ENCODE measurements at places on chromosomes 4 and X.

DNA sequence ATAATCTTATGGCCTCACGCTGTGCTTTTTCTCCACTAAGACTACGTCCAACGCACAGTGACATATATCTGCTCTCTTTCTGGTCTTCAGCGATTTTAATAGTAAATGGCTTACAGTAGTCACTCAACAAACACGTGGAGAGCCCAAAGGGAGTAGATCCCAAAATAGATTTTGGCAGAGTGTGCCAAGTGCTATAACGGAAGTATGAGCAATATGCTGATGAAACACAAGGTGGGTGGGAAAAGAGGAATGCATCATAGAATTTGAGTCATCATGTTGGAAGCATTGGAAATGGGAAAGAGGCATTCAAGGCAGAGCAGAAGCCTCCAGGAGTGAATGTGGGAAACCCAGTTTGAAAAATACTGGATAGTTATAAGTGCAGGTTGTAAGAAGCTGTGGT, 129.1 kb upstream of the LDB2 start:
- no peak for DNase-seq

DNA sequence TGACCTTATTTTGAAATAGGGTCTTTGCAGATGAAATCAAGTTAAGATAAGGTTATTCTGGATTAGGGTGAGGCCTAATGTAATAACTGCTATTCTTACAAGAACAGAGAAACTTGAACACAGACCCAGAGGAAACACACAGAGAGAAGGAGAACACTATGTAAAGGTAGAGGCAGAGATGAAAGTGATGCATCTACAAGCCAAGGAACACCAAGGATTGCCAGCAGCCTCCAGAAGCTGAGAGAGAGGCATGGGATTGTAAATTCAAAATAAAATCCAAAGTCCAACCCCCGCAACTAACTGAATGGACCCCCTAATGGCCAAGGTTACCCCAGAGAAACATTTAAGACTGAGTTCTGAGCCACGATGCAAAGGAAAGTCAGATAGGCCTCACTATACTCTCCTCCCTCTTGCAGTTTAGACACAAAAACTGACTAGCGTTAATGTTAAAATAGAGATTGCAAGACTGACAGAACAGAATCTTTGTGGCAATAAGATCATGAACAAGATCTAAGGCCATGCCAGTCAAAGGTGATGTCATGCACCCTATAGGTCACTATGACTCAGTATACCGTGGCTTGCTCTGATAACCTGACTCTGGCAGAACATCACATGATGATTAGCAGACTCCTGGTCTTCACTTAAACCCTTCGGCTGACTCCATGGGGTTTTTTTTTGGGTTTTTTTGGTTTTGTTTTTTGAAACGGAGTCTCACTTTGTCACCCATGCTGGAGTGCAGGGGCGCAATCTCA, 42.9 kb downstream of the DDX60L start:
- no peak for DNase-seq

DNA sequence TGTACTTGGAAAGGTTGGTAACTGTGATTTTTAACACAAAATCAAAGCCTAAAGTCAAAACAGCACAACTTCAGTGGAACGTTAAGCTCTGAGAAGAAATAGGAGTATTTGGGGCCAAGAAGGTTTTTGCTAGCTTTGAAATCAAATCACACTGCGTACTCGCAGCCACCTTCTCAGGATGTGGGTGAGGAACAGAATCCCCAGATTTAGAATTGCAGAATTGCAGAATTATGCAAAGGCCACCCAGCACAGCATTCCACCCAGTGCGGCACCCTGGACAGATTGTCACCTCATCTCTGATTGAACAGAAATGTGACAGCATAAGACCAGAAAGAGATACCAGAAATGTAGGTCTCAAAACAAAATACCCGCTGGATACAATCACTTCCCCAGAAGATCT, 181.1 kb downstream of the DHX15 start:
- DNase-seq = no peak

DNA sequence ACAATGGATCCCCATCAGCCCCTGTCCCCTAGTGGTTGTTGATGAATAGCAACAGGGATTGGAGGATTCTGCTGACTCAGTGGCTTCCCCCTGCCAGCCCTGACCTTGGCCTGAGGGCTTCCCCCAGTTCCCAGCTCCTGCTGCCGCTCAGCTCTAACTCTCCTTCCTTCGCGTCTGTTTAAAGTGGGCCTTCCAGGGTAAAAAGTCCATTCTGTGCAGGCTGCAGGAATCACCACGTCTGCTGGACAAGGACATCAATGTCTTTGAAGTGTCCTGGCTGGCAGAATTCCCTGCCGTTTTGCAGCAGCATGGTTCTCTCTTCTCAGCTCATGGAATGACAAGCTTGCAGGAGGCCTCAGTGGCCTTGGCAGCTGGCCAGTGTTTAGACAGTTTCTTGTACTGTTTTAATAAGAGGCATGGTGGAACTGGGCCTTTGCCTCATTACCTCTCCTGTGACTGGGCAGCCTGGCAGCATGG, 152.5 kb upstream of the STX18 start:
- DNase-seq = no peak

- DNase-seq = no peak
Observed at GRCh38 chrX:109578916-109579315, 42.3 kb downstream of the NXT2 start.

DNA sequence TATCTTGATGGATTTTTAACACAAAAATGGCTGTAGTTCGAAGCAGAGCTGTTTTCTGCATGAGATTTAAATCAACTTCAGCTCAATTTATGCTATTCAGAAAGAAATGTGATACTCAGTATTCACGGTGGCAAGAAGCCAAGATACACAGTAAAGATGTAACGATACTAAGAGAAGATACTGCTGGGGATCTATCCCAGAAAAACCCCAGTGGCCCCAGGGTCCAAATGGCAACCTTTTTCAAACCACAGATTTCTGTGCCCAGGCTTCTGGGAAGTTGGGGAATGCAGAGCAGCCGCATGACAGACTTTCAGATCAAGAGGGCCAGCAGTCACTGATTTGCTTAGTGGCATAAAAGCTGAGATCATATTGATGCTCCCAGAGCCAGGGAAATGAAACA, 353.9 kb downstream of the AFF2 start:
- no peak for DNase-seq

- no peak for DNase-seq
Observed at GRCh38 chr4:78780093-78780492, 3.9 kb downstream of the BMP2K start.

DNA sequence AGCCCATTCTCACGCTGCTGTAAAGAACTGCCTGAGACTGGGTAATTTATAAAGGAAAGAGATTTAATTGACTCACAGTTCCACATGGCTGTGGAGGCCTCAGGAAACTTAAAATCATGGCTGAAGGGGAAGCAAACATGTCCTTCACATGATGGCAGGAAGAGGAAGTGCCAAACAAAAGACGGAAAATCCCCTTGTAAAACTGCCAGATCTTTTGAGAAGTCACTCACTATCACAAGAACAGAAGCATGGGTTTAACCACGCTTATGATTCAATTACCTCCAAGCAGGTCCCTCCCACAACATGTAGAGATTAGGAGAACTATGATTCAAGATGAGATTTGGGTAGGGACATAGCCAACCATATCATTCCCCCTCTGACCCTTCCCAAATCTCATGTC, 335.5 kb downstream of the IL15 start:
- DNase-seq = no peak

DNA sequence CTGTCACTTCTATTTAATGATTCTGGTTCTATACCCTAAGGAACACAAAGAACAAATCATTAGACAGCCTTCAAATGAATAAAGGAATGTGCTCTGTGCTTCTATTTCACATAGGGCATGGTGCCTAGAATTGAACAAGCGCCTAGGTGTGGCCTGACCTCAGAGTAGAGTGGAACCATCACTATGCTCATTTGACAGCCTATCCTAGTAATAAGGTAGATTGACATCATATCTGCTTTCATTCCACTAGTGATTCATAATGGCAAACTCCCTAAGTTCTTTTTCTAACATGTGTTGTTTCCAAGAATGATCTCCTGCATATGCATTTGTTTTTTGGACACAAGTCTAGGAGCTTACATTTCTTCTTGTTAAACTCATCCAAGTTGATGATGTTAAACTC, 36.6 kb downstream of the METTL14 start:
- DNase-seq = no peak

DNA sequence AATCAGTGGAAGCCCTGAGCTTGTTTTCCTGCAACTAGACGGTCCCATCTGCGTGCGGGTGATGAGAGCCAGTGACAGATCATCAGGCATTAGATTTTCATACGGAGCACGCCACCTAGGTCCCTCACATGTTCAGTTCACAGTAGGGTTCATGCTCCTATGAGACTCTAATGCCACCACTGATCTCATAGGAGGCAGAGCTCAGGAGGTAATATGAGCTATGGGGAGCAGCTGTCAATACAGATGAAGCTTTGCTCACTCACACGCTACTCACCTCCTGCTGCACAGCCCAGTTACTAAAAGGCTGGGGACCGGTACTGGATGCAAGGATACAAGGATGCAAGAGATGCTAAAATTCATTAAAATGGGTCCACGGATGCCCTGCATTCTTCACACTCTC, 61.2 kb downstream of the DHRSX start:
- no peak for DNase-seq

DNA sequence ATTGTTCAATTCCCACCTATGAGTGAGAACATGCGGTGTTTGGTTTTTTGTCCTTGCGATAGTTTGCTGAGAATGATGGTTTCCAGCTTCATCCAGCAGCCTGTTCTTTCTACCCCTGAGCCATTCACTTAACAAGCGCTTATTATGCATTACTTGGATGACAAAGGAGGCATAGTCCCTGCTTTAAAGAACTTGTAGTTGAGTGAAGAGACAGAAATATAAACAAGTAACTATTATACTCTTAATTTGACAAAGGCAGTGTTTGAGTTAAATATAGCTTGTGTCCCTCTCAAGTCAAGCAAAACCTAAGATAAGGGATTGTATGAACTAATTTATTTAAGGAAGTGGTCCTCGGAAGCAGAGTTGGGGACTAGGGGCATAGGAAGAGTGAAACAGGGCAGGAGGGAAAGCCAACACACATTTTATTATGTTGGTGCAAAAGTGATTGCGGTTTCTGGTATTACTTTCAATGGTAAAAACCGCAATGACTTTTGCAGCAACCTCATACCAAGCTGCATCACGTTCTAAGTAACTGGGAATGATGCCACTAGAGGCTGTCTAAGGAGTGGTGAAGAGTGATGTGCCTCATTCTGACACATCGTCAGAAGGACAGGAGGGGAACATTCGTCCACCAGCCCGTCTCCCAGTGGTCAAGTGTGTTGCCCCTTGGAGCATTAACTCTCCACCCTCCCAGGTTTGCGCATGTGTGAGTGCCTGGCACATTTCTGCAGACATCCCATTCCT, 41.8 kb downstream of the QDPR start:
- DNase-seq = no peak

GRCh38 chrX:106802063-106802387, 448 bp upstream of the TBC1D8B start:
- DNase-seq = no peak

DNA sequence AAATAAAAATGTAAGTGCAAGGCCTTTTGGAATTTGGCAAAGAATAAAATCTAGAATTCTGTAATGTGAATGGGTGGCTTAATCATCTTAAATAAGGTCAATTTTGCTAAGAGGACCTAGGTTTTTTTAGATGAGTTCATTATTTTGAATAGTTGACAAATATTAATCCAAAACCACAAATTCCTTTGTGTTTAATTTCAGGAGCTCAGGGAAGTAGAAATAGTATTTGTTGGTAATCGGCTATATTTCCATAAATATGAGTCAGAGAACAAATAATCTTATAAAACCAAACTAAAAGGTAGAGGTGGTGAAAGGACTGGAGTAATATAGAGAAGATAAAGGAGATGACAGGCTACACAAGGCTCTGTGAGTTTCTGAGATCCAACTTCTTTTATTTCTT, 190.4 kb upstream of the TLL1 start:
- no peak for DNase-seq

DNA sequence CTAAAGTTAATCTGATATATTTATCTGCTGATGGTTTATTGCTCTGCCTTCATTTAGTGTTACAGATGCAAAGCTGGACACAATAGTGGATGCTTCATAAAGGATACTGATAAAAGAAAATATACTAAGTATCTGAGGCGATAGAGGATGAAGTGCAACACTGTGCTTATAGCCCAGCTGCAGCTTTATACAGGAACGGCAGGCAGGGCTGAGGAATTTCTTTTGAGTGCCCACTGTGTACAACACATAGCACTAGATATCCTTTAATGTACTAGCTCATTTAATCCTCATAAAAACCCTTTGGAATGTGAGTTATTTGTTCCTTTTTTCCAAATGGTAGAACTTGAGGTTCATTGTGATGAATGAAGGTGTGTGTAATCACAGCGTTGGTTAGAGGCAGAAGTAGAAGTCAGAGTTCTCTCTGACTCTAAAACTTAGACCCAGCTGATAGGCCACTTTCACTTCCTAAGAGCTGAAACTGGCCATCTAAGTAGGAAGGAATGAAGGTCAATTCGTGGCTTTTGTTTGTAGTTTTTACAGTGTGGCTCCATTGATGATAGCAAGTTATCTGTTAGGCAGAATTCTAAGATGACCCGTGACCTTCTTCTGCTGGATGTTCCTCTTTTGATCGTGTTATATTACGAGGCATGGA, 138.0 kb downstream of the VEGFC start:
- DNase-seq = no peak

DNA sequence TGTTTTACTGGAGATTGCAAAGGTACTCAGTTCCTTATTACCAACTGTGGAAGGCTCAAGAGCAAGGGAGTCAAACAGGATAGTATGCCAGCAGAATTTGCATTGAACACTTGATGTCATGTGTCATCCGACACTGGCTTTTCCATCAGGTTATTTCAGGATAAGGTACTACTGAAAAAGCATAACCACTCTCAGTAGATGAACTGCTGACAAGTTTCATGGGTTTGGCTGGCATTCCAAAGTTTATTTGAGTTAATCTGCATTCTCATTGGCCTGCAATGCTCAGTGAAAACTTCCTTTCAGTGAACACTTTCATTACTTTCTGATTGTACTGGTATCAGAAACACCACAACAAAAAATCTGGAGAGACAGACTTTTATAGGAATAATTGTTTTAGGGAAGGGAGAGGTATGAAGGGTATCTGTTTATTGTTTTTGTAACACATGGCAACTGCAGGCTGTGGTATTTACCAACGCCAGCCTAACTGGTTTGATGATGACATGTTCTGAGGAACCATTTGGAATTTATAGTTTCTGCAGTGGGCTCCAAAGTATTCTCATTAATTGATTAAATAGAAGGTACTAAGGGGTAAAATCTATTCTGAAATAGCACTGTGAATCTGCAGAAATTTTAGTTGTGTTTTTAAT, 345.7 kb upstream of the NR3C2 start:
- DNase-seq = no peak

GRCh38 chrX:127085939-127086338, 266.4 kb downstream of the PRR32 start:
- no peak for DNase-seq

DNA sequence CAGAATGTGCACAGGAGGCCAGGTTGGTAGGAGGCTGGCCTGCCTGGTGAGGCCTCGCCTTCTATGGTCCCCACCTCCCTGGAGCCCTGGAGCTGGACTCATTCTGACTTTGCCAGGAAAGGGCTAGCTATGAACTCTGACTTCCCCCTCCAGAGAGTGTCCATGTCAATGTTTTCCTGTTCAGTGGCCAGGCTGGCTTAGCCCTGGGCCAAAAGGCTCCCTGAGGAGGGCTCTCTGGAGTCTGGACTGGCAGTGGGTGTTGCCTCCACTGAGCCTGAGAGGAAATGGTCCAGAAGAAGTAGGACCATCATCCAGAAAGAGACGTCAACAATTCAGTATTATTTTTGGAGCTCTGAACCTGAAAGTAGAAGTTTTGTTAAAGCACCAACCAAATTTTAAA, 178.7 kb downstream of the CHIC2 start:
- DNase-seq = no peak
